ENCODE measurements at places on chromosomes 3 and 15.

GRCh38 chr3:57164657-57165573 is at the start of gene IL17RD:
Gene IL17RD (minus strand): TSS chr3:57165353. CDS start chr3:57165286, 67 bp downstream.
- peak; percentile 61 for DNase-seq

GRCh38 chr15:63233667-63234423 is 43.6 kb upstream of the APH1B start:
- DNase-seq = no peak

- DNase-seq = no peak
Measured at GRCh38 chr3:127456471-127457093, 134.0 kb downstream of the TPRA1 start.

GRCh38 chr3:45676325-45677032 is 12.7 kb upstream of the SACM1L start:
- no peak for DNase-seq

DNA sequence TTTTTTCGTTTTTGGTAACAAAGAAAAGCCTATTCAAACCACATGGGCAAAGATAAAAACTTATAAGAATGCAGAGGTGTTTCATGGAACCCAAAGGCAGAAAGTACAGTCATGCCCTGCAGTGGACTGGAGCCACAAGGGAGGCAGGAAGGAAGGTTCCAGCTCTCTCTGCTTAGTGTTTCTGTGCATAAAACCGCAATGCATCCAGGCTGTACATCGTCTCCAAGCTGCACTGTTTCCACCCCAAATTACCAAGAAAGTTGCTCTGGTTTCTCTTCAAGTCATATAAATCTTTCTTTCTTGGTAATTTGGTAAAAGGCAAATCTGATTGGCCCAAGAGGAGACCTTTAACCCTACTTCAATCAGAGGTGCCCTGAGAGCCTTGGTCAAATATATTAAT is 15.8 kb downstream of the TRAT1 start:
- DNase-seq = no peak

DNA sequence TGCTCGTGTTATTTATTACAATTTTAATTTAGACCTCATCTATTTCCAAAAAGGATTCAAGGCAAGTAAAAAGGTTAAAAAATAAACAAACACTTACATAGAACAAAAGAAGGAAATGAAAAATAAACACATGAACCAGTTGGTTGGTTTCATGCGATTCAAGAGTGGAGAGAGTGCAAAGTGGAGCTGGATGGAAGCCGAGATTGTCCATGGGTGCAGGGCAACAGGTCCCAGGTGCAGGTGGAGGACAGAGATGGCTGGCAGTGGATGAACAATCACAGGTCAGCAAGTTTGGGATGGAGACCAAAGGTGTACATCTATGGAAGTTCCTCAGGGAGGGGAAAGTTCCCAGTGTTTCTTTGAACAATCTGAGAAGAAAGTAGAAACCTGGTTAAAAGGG is 11.6 kb upstream of the SEMA5B start:
- peak; percentile 22 for DNase-seq

GRCh38 chr15:77568014-77568972 is 64.4 kb downstream of the LINGO1 start:
- DNase-seq = no peak

DNA sequence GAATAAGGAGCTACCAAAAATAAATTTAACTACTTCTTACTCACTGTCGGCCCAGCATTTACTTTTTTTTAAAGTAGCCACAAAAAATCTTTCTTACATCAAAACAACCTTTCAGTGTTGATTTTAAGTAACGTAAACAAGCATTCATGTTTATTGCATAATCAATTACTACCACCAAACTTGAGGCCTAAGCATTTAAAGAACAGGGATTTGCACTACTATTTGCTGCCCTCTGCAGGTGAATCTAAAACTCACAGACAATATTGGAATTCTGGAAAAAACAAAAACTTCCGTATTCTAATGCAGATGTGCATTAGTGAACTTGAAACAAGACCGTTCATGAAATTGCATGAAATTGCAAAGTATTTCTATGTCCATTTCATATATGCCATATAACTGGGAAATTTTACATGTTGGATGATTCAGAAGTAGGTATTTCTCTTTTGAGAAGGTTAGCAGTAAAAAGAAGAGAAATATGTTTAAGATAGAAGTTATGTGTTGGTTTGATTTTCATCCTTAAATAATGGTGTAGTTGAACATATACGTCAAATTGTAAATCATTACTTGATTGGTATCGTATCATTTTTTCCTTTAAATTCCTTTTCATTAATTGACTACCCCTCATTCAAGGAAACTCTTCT is 55.6 kb downstream of the CGGBP1 start:
- DNase-seq = peak; percentile 25

GRCh38 chr3:88589138-88589537 is 439.4 kb downstream of the C3orf38 start:
- DNase-seq = no peak

DNA sequence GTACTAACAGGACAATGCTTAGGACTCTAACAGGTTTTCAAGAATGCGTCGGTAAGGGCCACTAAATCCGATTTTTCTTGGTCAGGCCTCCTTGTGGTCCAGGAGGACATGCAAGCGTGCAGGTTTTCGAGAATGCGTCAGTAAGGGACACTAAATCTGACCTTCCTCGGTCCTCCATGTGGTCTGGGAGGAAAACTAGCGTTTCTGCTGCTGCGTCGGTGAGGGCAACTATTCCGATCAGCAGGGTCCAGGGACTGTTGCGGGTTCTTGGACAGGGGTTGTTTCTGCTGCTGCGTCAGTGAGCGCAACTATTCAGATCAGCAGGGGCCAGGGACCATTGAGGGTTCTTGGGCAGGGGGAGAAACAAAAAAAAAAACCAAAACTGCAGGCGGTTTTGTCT is 7.8 kb upstream of the UBP1 start:
- no peak for DNase-seq

DNA sequence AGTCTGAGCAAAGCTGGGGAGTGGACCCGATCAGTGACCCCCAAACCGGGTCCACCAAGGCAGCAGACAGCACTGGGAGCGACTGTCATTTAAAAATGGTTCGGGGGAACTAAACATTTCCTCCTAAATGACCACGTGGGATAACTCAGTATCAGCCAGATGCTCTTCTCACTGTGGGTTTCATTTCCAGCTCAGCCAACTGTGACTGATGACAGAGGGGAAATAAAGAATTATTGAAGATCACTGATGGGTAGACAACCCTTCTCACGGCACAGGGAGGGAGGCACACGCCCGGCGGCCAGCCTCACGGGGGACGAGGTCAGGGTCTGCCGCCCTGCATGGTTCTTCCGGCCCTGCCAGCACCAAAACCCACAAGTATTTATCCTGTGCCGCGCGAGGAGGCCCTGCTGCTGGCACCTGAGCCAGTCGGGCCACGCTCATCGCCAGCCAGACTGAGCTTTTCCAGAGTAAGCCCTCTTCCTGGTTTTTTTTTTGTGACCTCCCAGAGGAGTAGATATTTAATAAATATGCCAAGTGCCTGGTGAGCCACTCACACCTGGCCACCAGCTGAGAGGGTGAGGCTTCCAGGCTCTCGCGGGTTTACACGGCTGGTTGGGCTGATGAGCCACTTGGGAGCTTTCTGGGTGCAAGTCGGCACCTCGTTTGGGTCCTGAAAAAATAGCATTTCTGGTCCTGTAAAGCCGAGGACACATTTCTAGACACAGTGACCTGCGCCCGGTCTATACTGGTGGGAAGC is 6.2 kb downstream of the MELTF start:
- DNase-seq = peak; percentile 82

GRCh38 chr3:155891321-155891720 is 20.9 kb downstream of the GMPS start:
- DNase-seq = no peak

DNA sequence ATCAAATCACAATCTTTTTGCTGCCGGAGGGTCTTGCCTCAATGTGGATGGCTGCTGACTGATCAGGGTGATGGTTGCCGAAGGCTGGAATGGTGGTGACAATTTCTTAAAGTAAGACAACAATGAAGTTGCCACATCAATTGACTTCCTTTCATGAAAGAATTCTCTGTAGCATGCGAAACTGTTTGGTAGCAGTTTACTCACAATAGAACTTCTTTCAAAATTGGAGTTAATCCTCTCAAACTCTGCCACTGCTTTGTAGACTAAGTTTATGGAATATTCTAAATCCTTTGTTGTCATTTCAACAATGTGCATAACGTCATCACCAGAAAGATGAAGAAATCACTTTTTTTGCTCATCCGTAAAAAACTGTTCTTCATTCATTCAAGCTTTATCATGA is 65.8 kb downstream of the B3GNT5 start:
- DNase-seq = no peak

DNA sequence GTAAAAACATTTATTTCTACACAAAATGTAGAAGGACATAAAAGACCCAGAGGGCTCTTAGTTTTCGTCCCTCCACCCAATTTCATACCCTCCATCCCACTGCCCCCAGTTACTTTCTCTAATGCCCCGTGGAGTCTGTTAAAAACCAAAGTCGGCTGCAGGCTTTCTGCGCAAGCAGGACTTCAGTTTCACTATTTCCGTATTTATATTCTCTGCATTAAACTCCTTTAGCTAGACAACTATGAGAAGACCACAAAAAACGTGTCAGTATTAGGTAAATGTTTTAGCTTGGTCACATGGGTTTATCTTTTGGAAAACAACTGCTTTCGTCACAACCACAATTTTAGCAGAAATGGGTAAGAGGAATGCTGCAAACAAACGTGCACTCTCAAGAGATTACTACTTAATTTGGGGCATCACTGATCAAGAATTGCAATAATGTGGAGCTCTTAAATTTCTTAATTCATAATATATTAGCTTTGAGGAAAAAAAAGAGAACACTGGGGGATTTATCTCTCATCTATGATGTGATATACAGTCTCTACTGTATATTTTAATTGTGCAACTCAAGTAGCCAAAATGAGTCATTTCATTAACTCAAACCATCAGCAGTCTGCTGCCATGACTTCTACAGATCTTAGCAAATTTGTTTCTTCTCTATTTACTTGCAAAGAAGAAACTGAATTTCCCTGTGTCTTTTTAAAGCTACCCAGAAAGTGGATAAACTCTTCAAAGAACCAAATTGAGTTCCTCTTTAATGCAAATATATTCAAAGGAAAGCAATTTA is 740 bp upstream of the NSMCE3 start:
- no peak for DNase-seq

DNA sequence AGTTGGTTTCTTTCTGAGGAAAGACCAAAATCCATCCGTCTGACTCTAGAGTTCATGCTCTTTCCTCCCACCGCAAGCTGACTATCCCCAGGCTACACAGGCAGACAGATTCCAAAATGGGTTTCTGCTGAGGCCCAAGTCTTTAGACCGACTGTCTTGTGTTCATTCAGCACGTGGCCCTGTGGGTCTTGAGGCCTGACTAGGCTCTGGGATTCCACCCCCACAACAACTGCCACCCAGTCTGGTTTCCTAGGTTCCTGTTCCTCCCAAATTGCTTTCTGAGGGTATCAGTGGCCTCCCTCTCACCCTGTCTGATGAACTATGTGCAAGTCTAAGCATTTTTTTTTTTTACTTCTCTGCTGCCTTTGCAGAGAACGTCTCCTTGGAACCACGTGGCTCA is 67.7 kb downstream of the CYP19A1 start:
- no peak for DNase-seq

DNA sequence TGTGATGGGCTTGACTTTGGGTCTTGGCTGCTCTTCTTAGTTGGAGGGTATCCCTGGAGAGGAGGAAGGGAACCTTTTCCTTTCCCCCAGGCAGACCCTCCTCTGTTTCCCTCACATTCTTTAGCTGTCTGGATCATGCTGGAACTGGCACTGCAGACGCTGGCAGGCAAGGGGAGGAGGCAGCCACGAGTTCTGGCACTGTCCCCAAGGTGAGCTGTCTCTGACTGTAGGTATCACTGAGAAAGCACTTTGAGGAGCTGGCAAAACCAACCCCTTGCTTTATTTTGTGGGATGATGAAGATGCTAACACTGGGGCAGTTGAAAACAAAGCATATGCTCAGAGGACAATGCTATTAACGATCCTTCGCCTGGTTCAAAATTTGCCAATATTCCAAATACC is 175.0 kb downstream of the SOX2 start:
- DNase-seq = no peak

- DNase-seq = no peak
Measured at GRCh38 chr3:104176706-104177105, 1190.0 kb upstream of the ALCAM start.

DNA sequence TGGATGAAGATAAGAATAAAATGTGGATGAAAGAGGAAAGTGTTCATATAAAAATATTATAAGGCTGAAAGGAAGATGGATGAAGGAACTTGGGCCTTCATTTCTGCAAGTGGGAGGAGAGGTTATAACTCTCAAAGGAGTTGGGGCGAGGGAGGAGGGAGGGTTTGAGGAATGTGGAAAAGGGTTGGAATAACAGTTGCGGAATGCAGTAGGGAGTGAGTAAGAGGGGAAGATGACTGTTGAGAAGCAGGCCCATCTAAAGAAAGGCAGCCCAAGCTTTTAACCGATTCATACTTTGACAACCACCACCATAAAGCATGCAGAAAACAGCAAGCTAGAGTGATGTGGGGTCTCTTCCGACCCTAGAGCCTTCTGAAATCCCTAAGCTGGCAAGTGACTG is 8.3 kb upstream of the TM4SF4 start:
- no peak for DNase-seq

- no peak for DNase-seq
Measured at GRCh38 chr3:179794355-179794754, 141.5 kb downstream of the USP13 start.

GRCh38 chr3:119125742-119126504 is 20.0 kb upstream of the TEX55 start:
- no peak for DNase-seq

- no peak for DNase-seq
Measured at GRCh38 chr3:126998728-126999127, 15.8 kb downstream of the PLXNA1 start.

- DNase-seq = no peak
Measured at GRCh38 chr3:127206154-127206553, 13.2 kb downstream of the PRR23E start.

GRCh38 chr3:51622868-51623267 is 48.2 kb upstream of the TEX264 start:
- DNase-seq = no peak

DNA sequence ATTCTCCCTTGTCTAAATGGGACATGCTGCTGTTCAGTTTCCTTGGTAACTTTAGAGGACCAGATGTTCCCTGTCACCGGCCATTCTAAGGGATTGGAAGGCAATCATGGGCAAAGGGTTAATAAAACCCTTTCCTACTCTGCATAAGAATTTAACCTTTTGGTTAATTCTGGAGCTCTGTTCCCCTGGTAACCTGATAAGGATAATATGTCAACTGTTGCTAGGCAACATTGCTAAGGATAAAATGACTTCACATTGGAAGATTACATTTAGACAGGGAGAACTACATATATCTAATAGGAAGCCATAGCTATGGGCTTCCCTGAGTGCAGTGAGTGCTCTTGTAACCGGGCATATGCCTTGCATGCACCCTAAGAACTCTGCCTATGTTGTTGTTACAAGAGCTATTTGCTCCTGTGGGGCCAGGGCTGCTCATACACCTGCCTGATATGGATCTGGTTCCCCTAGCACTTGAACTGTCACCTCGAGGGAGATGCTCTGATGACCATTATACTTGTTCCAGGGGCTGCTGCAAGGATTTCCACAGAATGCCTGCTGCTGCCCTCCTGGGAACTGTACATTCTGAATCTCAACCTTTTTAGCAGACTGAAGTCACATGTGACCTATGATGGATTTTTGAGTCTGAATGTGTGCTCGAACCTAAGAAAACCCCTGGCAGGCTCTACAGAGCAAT is 326.3 kb upstream of the PDZRN3 start:
- no peak for DNase-seq

- DNase-seq = peak; percentile 45
Measured at GRCh38 chr3:9951962-9952805, at the start of gene PRRT3. Gene PRRT3 (minus strand): TSS chr3:9952408. CDS start chr3:9950115, 2,293 bp downstream.
